Suppressor macrophage treated with lipopolysaccharide for 1 hour (primary cell): ENCODE measurements at places on chromosomes 16 and 17.
A peak's percentile ranks its signal among the peaks of the same experiment; 100 is the strongest.

- DNase-seq: no peak
These were observed 51.1 kb upstream of the SLC47A1 start for GRCh38 chr17:19482576-19482975.

GRCh38 chr17:78838574-78839005 lies 2.0 kb downstream of the USP36 start:
- no peak for DNase-seq

DNA sequence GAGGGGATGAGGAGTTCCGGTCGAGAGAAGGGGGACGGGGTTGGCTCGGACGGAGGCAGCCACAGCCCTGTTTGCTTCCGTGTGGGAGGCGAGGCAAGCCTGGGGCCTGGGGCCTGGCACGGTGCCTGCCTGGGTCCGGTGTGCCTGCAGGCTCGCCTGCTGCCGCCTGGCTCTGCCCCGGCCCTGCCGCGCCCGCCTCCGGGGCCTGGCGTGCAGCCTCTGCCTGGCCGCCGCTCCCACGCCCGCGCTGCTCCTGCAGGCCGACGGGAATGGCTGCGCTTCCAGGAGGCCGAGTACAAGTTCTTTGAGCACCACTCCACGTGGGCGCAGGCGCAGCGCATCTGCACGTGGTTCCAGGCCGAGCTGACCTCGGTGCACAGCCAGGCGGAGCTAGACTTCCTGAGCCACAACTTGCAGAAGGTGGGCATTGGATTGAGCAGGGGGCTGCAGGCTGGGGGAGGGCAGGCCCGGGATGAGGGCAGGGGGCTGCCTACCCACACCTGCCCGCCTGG lies 53.1 kb downstream of the MRC2 start:
- DNase-seq: no peak

- peak; percentile 4 for DNase-seq
These were observed 85.1 kb downstream of the WDR59 start for GRCh38 chr16:74899816-74900215.

GRCh38 chr17:79026376-79027273 lies 2.7 kb downstream of the C1QTNF1 start:
- no peak for DNase-seq

- DNase-seq: peak; percentile 8
These were observed 63.6 kb upstream of the ERCC4 start for GRCh38 chr16:13856398-13856797.

DNA sequence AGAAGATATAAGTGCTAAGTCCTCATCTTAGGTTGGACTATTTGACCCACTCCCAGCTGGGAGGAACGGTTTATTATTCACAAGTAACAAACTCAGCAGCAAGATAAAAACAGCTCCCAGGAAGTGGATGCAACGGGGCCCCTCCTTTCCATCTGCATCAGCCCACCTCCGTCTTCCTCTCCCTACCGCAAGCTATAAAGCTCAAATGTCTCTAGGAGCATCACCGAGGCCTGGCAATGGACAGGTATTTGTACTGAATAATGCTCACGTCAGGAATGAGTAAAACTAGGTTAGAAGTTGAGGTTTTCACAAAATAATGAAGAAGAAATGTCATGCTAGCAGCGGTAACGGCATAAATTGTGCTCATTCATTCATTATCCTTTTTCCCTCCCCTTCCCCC lies 408.7 kb upstream of the PSMD7 start:
- DNase-seq: no peak

- DNase-seq: no peak
These were observed 18.0 kb downstream of the HDAC5 start for GRCh38 chr17:44105483-44105882.

DNA sequence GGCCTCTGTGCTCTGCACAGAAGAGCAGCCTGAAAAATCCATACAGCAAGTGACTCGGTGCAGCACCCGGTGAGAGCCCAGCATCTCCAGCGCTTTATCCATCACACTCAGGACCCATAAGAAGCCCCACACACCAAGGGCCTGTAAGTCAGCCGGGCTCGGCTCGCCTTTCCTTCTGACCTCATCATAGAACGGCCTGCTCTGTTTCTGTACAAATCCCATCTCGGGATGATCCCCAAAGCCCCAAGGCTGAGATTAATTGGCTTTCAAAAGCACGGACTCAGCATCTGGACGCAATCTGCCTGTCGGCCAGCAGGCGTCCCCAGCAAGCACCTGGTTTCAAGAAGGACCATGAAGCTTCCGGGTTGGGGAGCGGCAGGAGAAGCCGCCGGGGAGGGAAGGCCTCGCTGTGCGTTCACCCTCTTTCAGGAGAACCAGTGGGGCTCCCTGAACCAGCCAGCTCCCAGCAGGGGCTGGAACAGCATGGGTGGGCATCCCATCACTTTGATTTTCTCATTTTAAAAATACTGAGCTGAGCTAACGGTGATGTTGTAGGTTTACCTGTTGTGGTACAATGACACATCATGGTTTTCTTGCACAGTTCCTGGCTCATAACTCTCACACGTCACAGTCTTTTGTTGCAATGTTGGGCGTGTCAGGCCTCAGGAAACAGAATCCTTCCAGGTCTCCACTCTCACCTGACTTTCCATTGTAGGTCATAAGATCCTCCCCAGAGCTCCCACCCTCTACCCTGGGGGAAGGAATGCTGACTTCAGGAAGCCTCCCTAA lies 6.7 kb downstream of the CCDC57 start:
- peak; percentile 91 for DNase-seq

DNA sequence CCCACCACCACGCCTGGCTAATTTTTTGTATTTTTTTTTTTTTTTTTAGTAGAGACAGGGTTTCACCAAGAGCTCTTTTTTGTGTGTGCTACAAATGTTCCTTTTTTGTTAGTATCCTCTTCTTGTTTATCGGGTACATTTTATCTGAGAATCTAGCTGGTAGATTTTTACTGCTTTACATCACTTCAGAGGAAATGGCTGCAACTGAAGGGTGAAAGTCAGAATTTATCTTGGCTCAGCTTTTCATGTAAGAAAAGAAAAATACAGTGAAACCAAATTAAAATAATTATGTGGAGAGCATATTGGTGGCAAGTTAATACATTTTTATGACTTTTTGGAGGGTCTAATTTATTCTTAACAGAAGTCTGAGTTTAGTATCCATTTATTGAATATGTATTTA lies 26.0 kb downstream of the CBFB start:
- no peak for DNase-seq

GRCh38 chr16:47578573-47578972 lies 117.4 kb downstream of the PHKB start:
- DNase-seq: no peak

GRCh38 chr17:28426081-28426519 lies 20.1 kb upstream of the SLC46A1 start:
- peak; percentile 46 for DNase-seq

DNA sequence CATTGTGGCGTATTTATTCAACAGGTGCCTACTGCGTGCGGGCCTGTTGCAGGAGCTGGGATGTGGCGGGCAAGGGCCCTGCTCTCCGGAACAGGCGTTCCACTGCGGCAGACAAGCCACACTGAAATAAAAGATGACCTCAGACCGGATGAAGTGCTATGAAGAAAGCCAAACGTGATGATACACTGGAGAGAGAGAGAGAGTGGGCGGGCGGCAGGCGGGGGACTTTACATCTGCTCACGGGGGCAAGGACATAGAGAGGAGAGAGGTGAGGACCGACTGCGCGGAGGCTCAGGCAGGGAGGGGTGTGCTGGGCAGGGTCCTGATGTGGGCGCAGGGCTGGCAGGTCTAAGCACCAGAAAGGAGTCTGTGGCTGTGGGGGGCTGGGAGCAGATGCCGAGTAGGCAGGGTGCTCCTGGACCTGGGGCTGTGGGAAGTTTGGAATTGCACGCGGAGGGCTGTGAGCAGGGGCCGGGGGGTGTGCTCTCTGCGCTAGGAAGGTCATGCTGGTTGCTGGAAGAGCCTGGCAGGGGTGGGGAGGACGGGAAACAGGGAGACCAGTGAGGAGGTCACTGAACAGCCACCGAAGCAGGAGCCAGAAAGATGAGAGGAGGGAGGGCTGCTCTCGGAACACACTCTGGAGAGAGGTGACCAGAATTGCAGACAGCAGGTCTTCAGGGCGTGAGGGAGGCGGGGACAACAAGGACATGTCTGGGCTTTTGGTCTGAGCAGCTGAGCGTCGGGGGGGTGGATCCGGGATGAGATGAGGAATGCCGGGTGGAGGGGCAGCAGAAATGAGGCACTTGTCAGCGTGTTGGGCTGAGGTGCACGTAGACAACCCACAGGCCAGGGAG lies 9.9 kb downstream of the MXRA7 start:
- DNase-seq: no peak

GRCh38 chr16:4515611-4516233 lies 22.9 kb downstream of the CDIP1 start:
- DNase-seq: peak; percentile 85

DNA sequence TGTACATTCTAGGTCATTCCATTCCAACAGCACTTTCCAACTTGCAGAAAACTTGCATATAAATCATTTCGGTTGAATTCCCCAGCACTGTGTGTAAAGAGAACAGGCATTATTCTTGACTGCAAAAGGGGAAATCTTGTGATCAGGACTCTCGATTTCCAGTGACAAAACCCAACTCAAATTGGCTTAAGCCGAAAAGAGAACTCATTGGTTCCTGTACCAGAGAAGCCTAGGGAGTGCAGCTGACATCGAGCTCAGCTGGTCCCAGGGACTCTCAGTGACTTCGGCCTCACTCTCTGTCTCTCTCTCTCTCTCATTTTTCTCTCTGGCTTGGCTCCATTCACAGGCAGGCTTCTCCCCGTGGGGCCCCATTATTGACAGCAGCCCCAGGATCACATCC lies 30.7 kb downstream of the CD300LF start:
- peak; percentile 84 for DNase-seq

DNA sequence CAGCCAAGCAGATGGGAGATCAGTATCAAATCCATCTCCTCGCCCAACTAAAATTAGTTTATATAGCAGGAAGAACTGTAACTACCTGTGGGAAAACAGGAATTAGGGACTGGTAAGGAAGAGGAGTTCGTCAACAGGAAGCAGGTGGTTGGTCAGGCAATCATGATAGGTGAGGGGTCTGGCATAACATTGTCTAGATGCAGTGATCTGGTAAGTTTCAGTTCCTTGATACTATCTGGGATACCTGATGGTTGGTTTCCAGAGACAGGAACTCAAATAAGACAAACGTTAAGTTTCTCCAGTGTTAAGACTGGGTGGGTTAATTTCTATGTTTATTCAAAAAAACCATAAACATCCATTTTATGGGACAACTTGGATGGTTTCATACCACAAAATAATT lies 53.8 kb downstream of the CEP112 start:
- no peak for DNase-seq

- DNase-seq: no peak
These were observed 14.3 kb upstream of the ATP6V0C start for GRCh38 chr16:2499454-2499853.

DNA sequence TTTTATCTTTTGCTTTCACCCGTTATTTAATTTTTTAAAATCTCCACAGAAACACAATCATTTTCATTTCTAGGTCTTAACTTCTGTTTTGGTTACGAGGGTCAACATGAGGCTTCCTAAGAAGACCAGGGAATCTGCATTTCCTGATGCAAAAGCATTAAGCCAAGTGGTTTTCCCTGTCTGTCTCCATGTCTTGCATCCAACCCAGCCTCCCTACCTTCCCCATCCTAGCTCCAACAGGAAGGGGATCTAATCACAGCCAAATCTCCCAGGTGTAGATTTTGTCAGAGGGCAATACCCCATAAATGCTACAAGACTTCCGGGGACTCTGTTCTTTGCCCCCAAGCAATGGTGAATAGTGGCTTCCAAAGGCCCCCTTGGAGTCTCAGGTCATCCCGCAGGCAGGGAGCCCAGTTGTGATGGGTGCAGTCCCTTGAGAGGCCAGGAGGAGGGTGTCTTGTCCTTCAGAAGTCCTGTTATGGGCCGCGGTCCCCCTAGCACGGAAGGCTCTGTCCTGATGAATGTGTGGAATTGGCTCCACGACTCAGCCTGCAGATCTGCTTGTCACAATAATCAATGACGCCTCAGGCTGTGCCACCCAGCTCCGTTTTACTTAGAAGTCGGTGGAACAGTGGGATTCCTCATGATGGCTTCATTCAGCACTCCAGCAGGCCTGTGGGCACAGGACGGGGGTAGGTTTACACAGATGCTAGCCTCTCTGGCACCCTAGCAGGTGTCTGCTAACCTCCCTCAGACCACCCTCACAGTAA lies 141.1 kb downstream of the RGS9 start:
- DNase-seq: peak; percentile 24

DNA sequence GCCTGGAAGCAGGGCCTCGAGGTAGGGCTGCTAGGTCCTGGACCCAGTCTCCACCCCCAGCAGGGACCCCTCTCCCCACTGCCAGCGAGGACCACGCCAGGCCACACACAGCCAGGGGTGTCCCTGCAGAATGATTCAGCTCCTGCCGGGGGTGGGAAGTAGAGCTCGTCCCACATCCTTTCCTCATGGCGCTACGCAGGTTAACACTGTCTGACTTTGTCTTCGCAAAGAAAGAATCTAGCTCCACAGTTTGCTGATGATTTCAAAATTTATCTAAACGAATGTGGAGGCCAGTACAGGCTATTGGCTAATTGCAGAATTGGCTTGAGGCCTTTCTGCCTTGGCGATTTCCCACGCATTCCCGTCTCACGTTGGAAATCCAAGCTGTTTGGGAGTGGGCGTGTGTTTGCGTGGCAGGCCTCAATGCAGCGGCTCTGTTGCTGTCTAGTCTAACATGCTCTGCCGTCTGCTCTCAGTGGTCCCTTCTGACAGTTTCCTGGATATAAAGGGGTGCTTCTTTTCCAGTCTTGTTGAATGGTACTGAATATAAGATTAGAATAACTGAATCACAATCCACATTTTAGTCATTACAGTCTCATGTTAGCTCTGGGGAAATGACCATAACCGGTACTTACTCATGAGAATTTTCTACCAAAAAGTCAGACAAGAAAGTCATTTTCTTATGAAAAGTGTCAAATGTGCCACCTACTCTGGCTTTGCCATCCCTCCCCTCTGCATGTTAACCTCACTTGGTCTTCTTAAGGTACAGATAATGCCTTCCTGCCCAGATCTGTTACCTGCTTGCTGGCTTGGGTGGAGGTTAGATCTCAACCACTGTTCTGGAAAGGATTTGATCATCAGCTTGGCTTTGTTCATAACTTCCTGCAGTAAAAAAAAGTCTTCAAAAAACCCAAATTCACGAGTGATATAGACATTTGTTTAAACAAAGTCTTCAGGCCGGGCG lies 252.4 kb downstream of the NTN1 start:
- DNase-seq: no peak

- peak; percentile 62 for DNase-seq
These were observed 16.7 kb upstream of the OR1F1 start for GRCh38 chr16:3171181-3171854.

- no peak for DNase-seq
These were observed 16.8 kb upstream of the DRG2 start for GRCh38 chr17:18070861-18071340.
